ENCODE measurements at places on chromosomes 6 and 20.

GRCh38 chr6:139542351-139542750 is 167.9 kb upstream of the CITED2 start:
- no peak for DNase-seq

DNA sequence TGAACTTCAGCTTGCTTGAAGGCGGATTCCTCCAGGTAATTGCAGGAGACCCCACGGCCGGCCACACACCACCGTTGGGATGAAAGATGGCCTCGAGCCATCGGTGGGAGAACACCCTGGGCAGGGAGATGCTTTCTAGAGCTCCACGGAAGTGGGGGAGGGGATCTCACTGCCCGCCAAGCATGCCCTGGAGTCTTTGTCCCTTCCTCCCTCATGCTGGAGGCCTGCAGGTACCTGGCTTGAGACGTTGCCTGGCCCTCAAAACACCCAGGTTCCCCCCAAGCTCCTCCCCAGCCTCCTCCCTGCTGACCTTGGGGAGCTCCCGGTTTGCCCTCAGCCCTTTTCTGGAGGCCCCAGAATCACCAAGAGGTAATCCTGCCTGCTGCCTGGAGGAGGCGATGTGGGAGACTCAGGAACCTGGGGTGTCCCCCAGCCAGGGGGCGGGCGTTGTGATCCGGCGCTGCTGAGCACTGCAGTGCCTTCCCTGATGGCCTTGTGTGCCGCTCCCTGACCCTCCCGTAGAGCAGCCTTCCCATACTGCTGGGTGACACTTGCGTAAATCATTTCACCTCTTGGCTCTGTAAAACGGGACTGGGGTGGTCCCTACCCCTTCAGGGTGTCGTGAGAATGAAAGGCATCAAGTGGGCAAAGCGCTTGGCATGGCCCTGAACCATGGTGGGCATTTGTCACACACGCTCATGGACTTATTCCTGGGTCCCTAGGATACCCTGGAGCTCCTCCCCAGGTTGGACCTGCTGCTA is 91.4 kb downstream of the CEBPB start:
- no peak for DNase-seq

DNA sequence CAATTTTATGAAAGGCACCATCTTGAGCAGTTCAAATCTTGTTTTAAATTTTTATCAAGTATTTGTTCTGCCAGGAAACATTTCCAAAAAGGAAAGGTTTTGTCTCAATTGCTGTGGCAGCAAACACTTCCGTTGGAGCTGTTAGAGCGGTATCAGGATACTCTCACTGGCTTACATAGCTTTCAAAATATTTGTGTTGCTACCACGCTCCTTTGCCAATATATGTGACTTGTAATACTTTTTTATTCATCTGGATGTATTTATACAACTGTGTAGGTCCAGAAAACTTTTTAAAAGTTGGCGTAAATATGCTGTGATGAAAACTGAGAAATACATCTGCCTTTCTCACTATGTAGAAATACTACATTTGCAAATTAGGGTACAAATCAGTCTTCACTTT is 37.8 kb upstream of the NHSL1 start:
- no peak for DNase-seq

DNA sequence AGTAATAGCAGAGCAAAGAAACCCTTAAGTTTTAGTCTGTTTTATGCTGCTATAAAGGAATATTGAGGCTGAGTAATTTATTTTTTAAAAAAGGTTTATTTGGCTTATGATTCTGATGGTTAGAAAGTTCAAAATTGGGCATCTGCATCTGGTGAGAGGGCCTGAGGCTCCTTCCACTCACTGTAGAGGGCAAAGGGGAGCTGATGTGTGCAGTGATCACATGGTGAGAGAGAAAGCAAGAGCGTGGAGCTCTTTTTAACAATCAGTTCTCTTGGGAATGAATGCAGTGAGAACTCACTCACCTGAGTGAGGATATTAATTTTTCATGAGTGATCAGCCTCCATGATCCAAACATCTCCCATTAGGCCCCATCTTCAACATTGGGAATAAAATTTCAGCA is 36.4 kb upstream of the SAMD3 start:
- no peak for DNase-seq

DNA sequence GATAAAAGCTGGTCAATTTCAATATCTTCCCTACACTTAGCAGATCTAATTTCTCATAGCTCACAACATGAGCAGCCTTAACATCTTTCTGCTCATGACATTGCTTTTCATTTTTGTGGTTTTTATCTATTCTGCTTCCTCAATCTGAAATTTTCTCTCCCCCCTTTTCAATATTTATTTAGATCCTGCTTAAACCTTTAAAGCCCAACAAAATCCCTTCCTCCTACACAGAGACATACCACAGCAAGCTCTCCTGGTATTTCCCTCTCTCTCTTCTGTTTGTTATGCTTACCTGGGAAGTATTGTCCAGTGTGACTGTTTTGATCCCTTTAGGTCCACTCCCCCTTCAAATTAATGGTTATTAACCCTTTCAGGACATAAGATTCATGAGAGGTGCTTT is 582.5 kb downstream of the RFPL4B start:
- DNase-seq: no peak
